ENCODE measurements at places on chromosomes 6 and 20. TPM values are rescaled to one million over a fixed set of nuclear protein-coding genes. Genes with fewer than 3 reads are reported as not detected.
A peak's percentile ranks its signal among the peaks of the same experiment; 100 is the strongest.

DNA sequence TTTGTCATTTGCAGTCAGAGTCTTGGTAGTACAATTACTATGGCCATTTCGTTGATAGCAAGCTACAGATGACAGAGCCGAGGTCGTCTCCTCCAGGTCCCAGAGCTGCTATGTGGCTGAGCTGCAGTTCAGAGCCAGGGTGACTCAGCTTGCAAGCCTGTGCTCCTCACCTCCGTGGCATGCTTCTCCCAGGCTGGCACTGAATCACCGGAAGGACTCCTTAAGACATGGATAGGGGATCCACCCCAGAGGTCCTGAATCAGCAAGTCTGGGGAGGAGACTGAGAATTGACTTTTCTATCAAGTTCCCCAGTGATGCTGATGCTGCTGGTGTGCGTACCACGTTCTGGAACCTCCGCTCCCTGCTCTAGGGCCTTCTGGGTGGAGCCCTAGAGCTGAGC lies 291.2 kb downstream of the CDH26 start:
- ATAC-seq, result peak; percentile 98

DNA sequence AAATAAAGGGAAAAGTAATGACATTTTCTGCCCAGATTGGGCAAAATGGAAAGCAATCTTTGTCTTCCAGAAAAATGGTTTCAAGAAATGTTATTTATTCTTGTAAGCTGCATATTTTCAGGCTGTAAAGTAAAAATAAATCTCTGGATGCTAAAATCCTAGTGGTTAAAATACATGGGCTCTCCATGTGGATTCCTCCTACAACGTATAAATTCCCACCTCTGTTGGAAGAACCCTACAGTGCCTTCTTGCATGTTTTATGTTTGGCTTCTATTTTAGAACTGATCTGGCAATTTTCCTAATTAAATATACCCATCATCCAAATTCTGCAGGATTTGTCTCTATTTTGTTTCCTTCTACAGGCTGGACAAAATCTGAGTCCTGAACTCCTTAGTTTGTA lies 528.9 kb downstream of the COL12A1 start:
- no peak for ATAC-seq

DNA sequence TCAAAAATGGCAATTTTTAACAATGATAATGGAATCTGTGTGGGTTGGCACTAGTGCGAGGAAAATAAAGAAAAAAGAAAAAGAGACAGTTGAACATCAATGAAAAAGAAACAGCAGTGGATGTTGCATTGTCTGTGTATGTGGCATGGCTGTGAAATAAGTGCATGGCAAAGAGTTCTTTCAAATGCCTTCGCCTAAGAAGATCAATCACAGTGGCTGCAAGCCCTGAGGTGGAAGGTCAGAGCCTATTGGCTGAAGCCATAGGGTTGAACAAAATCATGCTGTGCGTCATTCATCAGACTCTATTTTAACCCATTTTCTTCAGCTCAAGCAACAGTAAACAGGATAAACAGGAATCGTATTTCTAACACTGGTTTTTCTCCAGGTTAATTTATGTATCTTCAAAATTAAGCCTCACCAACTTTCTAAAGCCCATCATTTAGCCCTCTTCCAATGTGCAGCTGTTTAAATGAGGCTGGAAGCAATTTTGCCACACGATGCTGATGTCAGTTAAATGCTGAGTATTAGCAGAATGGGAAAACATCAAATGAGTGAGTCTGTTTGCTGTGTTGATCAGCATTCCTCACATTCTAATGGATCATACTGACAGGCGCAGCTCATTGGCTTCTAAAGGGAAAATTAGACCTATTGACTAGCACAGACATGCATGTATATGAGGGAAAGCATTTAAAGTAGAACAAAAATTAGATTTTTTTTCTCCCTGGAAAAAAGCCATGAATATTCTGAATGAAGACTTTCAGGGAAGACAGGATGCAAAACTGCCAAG lies 955.9 kb upstream of the EYS start:
- no peak for ATAC-seq

GRCh38 chr20:33602826-33603590 lies 59.1 kb upstream of the C20orf144 start:
- ATAC-seq, result no peak

DNA sequence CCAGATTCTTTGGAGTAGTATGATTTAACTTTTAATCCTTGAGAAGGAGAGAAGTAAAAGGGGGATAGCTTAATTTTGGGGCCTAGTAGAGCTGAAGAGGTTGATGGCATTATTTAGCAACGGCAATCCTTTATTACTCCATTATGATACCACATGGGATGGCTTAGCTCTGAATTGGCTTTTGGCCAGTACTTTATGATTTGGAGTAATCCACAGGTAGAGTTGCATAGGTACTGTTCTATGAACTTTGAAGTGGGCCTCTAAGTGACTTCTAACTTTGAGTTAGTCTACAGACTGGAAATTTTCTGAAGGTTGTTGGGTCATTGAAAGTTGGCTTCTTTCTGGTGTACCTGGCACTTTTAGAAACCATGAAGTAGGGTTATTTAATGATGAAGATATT lies 11.6 kb downstream of the YWHAB start:
- ATAC-seq, result no peak

DNA sequence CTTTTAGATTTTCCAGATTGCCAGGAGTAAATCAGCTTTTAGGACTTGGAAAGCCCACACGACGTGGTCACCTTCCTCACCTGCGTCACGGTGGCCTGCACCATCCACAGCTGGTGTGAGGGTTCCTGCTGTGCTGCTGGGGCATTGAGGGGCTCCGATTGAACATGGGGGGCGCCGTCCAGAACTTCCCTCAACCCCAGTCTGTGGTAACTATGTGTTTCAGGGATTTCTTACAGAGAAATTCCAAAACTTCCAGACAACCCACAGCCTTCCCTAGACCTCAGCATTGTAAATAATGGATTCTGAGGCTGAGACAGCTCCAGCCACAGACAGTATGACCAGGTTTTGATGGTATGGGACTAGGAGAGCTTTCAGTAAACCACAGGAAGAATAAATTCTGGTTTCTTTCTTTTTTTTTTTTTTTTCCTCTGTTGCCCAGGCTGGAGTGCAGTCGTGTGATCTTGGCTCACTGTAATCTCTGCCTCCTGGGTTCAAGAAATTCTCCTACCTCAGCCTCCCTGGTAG lies 46.7 kb upstream of the IRF4 start:
- ATAC-seq, result no peak

DNA sequence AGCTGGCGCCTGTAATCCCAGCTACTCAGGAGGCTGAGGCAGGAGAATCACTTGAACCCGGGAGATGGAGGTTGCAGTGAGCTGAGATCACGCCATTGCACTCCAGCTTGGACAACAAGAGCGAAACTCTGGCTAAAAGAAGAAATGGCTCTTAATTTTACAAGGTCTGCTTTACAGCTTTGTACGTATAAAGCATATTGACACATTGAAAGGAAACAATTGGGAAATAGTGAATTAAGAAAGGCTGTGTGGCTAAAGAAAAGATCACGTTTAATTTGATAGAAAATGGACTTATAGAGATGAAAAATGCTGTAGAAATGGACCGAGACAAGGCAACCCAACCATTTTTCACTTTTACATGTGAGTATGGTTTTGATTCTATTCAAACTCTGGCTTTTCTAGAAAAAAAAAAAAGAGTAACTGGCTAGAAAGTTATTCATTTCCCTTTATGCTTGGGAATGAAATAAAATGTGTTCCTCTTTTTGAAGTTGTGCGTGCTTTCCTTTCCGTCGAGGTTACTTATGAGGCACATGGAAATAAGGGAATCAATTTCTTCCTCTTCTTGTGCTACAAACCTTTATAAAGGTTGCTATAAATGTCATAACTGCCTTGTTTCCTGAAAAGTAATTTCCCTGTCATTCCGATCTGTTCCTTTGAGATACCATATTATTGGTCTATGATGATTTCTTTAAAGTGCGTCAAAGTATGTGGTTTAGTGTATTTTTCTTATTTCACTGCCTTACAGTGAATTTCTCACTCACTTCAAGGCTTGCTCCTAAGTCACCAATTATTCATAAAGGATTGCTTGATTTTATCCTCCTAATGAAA lies 29.4 kb downstream of the PFDN4 start:
- no peak for ATAC-seq

GRCh38 chr20:31991339-31991705 lies 18.9 kb upstream of the CCM2L start:
- ATAC-seq, result no peak

C4B gene
- total RNA-seq, result 5.3 TPM

RPS6KA2 gene
- total RNA-seq, result 17.1 TPM

All from esophagus mucosa (tissue), 1 donor.